T-cell (primary cell): ENCODE measurements at places on chromosomes 2 and 18.

DNA sequence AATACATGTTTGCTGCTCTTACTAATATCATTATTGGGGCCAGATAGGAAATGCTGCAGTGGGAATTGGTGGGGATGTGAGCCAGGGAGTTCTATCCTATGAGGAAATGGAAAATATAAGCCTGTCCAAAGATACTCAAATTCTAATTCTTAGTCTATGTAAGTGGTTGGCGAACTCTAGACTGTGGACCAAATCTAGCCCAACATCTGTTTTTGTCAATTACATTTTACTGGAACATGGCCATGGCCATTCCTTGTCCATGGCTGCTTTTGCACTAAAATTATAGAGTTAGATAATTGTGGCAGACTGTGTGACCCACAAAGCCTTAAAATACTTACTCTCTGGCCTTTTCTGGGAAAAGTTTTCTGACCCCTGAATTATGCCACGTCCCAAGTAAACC lies 113.3 kb downstream of the MGAT5 start:
- no peak for DNase-seq

- DNase-seq = peak; percentile 43
These were observed 7.6 kb upstream of the TNS1 start for GRCh38 chr2:218010140-218010983.

DNA sequence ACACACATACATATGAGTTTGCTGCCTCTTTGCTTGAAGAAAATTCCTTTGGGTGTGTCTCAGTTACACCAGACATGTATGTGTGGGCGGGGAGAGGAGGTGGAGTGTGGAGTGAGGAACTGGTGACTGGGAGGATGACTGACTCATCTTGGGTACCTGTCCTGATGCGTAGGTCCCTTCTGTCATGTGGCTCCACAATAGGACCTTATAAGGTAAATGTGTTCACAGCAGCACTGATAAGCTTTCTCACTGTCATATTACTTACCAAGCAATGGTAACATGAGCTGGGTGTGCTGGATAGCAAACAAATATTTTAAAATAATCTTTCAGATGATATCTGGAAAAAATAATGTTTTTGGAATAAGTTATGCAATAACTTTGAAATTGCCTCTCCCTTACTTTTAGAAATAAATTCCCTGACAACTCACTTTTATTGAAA lies 45.1 kb downstream of the SLC9A2 start:
- DNase-seq = no peak

DNA sequence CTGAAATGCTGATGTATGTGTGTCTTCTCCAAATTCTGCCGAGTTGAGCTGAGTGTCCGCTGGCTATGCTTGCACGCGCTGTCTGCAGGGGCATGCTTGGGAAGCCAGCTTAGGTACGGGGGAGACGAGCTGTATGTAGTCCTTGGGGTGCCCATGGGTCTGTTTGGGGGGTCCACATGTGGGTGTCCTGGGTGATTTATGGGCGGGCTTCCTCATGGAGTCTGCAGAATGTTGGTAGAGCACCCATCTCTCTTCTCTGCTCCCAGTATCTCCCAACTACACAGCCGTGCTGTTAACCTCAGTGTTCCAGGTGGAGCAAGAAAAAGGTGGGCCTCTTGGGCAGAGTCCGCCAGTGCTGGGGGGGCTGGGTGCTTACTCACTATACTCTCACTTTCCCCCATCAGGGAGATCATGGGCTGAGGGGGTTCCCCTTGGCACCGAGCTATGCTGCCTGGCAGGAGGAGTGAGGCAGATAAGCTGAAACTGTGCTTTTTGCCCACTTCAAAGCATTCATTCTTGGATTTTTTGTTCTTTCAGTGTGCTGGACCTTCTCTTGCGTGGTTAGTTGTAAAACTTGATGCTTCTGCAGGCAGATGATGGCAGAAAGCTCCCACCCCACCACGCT lies 128.2 kb upstream of the ALKAL2 start:
- DNase-seq = no peak

DNA sequence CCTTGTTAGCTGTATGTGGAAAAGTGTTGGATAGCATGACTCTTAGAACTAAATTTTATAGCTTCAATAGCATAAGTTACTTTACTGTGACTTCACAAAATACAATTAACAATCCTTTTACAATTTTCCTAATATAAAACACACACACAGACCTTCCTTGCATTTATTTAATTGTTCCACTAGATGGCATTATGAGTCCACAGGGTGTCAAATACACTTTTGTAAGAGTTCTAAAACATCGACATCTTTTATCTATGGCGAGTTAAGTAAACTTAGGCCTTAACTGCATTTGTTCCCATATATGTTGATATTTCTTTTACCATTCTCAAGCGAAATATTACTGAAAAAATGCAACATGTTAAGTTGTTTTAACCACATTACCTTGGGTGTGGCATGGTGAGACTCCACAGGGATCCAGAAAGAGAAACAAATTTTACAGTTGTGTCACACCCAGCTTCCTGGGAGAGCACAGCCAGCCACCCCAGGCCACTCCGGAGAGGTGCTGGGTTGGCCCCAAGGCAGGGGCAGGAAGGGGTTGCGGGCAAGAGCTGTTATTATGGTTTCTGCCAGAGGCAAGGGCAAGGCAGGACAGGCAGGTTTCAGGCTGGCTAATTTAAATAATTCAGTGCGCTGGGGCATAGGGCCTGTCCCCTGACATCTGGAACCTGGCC lies 312.4 kb upstream of the MC4R start:
- no peak for DNase-seq

DNA sequence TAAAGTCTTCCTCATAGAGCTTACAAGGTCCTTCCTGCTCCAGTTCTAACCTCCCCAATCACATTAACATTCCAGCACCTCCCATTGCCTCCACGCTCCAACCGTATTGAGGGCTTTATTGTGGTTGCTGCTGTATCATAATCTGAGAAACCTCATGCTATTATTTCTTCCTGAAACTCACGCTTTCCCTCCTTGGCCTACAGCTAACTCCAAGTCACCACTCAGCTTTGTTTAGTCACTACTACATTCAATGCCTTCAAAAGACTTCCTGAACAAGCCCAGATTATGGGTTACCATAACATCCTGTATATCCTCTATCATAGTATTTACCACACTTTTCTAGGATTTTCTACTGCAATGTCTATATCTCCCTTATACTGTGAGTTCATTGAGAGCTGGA lies 230.4 kb downstream of the IKZF2 start:
- no peak for DNase-seq

DNA sequence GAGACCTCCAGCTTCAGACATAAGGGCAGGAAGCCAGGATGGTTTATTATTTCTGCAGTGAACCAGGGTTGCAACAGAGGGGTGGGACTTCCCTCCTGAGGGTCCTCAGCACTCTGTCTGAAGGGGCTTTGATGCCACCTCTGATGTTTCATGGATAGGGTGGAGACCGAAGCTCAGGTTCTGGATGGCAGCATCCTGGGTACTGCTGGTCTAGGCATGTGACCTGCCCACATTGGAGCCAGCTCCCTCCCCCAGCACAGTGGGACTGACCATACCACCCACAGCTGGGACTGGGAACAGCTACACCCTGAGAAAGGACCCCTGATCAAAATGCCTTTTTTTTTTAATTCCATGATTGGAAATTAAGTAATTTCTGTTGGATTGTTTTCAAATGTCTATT lies 355.2 kb downstream of the ZNF516 start:
- no peak for DNase-seq

DNA sequence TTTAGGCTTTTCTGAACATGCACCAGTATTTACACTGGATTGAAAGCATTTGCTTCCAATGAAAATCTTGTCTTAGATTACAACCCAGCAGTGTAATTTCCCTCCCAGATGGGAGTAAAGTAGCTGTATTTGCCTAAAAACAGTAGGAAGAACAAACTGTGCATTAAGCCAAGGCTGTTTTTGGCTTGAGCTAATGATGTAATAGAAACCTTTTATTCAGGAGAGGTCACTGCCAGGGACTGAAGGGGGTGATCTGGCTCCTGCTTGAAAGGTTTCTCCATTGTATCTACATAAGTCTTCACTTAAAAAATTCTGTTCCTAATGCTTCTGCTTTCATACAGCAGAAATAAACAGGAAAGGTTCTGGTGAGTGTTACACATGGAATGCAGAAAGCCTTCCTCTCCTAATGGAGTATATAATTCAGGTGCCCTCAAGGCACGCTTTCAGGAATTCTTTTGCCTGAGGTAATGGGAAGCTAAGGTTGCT lies 74.4 kb downstream of the MEIS1 start:
- no peak for DNase-seq

- DNase-seq = no peak
These were observed 281.0 kb downstream of the AFF3 start for GRCh38 chr2:99861376-99861760.

GRCh38 chr18:51666763-51667191 lies 469.3 kb upstream of the MEX3C start:
- DNase-seq = no peak

DNA sequence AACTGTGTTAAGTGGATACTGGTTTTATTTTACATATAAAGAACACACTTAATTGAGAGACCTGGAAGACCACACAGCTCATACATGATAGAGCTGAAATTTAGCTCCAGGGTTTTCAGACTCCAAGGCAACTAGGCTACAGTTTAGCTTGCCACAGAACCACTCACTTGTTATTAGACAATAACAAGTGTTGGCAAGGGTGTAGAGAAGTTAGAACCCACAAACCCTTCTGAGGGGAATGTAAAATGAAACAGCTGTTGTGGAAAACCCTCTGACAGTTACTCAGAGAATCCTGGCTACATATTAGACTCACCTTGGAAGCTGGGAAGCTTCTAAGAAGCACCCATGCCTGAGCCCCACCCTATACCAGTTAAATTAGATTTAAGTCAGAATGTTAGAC lies 75.3 kb downstream of the MAP3K20 start:
- no peak for DNase-seq

DNA sequence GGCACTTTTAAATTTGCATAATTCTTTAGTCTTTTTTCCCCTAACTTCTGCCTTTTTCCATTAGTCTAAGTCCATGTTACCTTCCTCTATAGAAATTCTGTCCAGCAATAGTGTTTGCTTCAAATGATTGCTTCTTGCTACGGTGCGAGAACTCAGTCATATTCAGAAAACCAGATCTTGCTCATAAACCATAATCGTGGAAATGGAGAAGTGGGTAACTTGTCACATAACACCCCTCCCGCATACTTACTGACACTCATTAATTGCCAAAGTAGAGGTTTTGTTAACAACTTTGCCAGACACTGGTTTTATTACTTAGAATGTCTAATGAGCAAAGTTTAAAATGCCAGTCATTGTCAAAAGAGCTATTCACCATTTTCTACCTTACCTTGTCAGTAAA lies 94.3 kb upstream of the TWSG1 start:
- no peak for DNase-seq

DNA sequence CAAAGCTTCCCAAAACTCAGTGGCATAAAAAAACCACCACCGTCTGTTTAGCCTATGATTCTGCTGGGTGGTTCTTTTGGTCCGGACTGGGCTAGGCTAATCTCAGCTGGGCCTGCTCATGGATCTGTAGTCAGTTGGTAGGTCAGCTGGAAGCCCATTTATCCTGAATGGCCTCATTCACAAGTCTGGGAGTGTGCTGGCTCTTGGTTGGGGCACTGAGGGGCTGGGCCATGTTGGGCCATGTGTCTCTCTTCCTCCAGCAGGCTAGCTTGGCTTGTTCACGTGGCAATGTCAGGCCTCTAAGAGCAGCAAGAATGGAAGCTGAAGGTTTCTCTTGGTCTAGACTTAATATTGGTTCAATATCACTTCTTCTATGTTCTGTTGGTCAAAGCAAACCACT lies 95.7 kb upstream of the HS6ST1 start:
- no peak for DNase-seq

DNA sequence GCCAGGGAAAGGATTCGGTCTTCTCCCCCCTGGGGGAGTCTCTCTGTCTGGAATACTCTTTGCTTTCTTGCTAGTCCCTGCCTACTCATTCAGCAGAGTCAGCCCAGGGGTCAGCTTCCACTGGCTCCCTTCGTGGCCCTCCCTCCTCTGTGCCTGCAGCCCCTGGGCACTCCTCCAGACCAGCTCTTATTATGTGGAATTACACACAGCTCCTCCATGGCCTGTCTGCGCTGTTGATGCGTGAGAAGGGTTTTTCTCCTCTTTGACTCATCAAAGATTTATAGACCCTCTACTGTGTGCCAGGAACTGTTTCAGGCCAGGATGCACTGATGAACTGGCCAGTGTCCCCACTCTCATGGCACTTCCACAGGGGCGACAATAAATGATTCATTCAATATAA lies 44.4 kb downstream of the ST8SIA5 start:
- no peak for DNase-seq

- no peak for DNase-seq
These were observed 1.0 kb downstream of the PDCD1 start for GRCh38 chr2:241857572-241858121.

DNA sequence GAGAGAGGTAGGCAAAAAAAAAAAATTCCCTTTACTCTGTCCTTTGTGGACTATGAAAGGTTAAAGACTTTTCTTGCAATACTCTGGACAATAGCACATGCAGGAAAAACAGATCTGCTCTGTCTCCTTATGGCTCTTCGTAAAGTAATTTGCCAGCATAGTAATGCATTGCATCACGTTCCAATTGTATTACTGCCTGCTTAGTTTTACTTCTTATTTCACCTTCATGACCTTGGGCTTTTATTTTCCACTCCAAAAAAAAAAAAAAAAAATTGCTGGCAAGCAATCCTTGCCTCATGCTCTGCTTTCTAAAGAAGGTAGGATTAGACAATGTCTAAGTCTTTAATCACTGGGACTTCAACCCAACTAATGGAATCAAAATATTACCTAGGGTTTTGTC lies 1802.7 kb downstream of the SUCLG1 start:
- DNase-seq = no peak

GRCh38 chr18:77650799-77651385 lies 401.2 kb downstream of the GALR1 start:
- no peak for DNase-seq

DNA sequence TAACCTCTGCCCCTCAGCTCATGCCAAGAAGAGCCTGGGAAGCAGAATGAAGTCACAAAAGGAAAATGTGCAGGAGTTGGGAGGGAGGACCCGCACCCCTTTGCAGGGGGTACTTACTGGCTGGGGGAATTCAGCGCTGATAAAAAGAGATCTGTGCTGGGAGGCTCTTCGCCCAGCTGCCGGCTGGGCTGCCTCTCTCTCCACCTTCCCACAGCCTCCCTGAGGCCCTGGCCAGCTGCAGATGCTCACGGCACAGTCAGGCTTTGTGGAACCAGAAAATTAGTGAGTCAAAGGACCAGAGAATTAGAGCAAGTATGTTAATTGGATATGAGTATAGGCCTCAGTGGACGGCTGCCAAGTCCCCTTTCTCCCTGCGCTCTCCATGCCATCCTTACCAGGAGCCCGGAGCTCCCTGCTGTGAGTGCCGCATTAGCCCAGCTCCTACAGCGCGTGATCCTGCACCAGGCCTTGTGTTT lies 181.7 kb upstream of the SH3BP4 start:
- no peak for DNase-seq
